ENCODE measurements at places on chromosomes 1 and 21. TPM values are rescaled to one million over a fixed set of nuclear protein-coding genes. Genes with fewer than 3 reads are reported as not detected.

The RUNX1 gene
- 23.7 TPM for total RNA-seq

The DAB1 gene
- 0.05 TPM for total RNA-seq

The KDM1A gene
- 243 TPM for total RNA-seq

The CD84 gene
- total RNA-seq: not detected

The APCS gene
- total RNA-seq: not detected

The APH1A gene
- 95.6 TPM for total RNA-seq

The LIN28A gene
- total RNA-seq: not detected

The DCLRE1B gene
- total RNA-seq: 25.3 TPM

The TARBP1 gene
- 13.9 TPM for total RNA-seq

The KLHDC7A gene
- not detected for total RNA-seq

The TCHHL1 gene
- total RNA-seq: not detected

The HSF2BP gene
- total RNA-seq: 2.0 TPM

The LRRC3 gene
- not detected for total RNA-seq

The ZNF644 gene
- 86.4 TPM for total RNA-seq

The C1orf185 gene
- not detected for total RNA-seq

The TNFRSF4 gene
- total RNA-seq: 2.8 TPM

The SELP gene
- total RNA-seq: not detected

The HTR1D gene
- total RNA-seq: not detected

The ERICH3 gene
- total RNA-seq: not detected

The SLC45A1 gene
- total RNA-seq: 2.8 TPM

The LAMC2 gene
- total RNA-seq: 0.05 TPM

The INKA2 gene
- 22.1 TPM for total RNA-seq

The TOMM20 gene
- 157 TPM for total RNA-seq

The TTC34 gene
- total RNA-seq: 0.38 TPM

The XKR8 gene
- not detected for total RNA-seq

The CD164L2 gene
- total RNA-seq: not detected

The ELAPOR1 gene
- total RNA-seq: not detected

The PGLYRP4 gene
- total RNA-seq: not detected

The CLDN17 gene
- total RNA-seq: not detected

The SERTAD4 gene
- total RNA-seq: 0.30 TPM

The NIPAL3 gene
- total RNA-seq: not detected

The EFNA3 gene
- 3.5 TPM for total RNA-seq

The FLG2 gene
- total RNA-seq: not detected

The CGN gene
- total RNA-seq: 1.2 TPM

The LENEP gene
- not detected for total RNA-seq

The ACOT11 gene
- total RNA-seq: 4.4 TPM

The MIXL1 gene
- total RNA-seq: not detected

The NTMT2 gene
- not detected for total RNA-seq

The KCNN3 gene
- total RNA-seq: 27.7 TPM

The ATP6V1G3 gene
- total RNA-seq: not detected

The FAM131C gene
- total RNA-seq: not detected

The OLIG2 gene
- 17.2 TPM for total RNA-seq

The LCE1A gene
- not detected for total RNA-seq

The KRTAP10-12 gene
- not detected for total RNA-seq

The C1orf74 gene
- 6.0 TPM for total RNA-seq

The MYCL gene
- total RNA-seq: 14.4 TPM

The LINGO4 gene
- not detected for total RNA-seq

The NUF2 gene
- total RNA-seq: 56.8 TPM

The OR10Z1 gene
- not detected for total RNA-seq

The ANXA9 gene
- total RNA-seq: not detected

The ACP6 gene
- 1.8 TPM for total RNA-seq

The PTCH2 gene
- 1.8 TPM for total RNA-seq

The RIMS3 gene
- total RNA-seq: 10.0 TPM

The LAD1 gene
- 1.1 TPM for total RNA-seq

The EVA1B gene
- 5.8 TPM for total RNA-seq

The CHIA gene
- not detected for total RNA-seq

The TMEM222 gene
- total RNA-seq: 26.1 TPM

The HPCAL4 gene
- 0.53 TPM for total RNA-seq
